Right ventricle myocardium superior (tissue), 1 donor: ENCODE measurements at places on chromosomes 1 and 21. TPM values are rescaled to one million over a fixed set of nuclear protein-coding genes. Genes with fewer than 3 reads are reported as not detected.
A peak's percentile ranks its signal among the peaks of the same experiment; 100 is the strongest.

- no peak for DNase-seq
Measured at GRCh38 chr1:224069138-224069537, 44.8 kb upstream of the FBXO28 start.

- DNase-seq, result no peak
Measured at GRCh38 chr1:1398677-1399186, 403 bp downstream of the CCNL2 start.

- no peak for DNase-seq
Measured at GRCh38 chr1:30610917-30611316, 112.5 kb downstream of the MATN1 start.

DNA sequence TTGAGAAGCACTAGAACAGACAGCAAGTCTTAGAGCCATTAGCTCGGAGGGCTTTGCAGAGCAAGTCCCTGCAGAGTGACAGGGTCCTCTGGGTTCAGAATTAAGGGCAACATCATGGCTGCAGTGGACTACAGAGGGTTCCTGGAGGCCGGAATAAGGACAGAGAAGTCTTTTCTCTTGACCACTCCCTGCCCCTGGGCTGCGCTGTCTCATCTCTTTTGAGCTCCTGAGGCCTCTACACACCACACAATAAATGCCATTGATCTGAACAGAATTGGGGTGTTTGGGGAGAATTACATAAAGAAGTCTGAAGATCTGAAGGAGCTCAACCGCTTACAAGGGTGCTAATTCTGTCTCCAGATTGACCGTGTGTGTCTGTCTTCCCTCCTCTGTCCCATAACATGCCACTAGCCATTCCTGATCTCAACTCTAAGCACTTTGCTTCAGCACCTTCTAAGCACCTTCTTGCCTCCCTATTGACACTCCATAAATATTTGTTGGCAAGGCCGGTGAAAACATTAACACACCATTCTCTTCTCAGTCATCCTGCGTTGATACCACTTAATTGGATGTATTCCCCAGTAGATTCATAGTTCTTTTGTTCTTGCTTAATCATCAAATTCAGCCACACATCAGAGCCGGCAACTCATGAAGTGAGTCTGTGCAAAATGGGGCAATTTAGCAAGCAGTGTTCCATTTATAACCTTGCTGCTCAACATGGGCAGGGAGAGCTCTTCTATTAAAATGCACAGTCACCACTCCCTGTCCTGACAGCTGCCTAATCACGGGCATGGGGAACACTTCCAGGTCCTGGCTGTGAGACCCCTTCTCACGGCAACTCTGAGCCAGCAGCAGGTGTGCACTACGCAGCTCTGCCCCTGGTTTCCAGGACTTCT lies 49.7 kb downstream of the NMNAT2 start:
- no peak for DNase-seq

GRCh38 chr1:175927944-175928343 lies 184.5 kb upstream of the TNR start:
- DNase-seq, result no peak

GRCh38 chr1:226952118-226952441 lies 12.0 kb downstream of the COQ8A start:
- no peak for DNase-seq

- no peak for DNase-seq
Measured at GRCh38 chr1:116243333-116244054, 129.6 kb upstream of the ATP1A1 start.

DNA sequence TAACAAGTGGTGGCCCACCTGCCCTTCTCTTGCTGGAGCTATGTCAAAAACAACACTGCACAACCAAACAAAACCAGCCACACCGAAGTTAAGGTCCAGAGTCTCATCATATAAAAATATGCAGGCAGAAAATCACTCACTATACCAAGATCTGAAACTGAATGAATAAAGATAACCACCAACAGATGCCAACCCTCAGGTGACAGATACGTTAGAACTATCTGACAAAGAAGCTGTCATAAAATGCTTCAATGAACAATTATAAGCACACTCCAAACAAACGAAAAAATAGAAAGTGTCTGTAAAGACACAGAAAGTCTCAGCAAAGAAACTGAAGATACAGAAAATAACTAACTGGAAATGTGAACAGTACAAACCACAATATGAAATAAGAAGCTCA lies 14.0 kb downstream of the ZNF496 start:
- DNase-seq, result no peak

GRCh38 chr1:3398396-3399140 lies 55.9 kb upstream of the ARHGEF16 start:
- no peak for DNase-seq

DNA sequence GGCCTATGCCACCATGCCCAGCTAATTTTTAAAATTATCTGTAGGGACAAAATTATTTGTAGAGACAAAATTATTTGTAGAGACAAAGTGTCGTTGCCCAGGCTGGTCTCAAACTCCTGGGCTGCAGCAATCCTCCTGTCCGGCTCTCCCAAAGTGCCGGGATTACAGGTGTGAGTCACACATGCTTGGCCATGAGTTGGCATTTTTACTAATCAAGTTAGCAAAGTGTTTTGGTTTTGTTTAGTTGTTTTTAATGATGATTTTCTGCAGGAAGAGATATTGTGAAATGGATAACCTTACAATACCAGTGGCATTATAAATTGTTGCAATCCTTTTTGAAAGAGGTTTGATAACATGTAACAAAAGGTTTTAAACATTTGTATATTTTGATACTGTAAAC lies 65.3 kb upstream of the MAGI3 start:
- no peak for DNase-seq

DNA sequence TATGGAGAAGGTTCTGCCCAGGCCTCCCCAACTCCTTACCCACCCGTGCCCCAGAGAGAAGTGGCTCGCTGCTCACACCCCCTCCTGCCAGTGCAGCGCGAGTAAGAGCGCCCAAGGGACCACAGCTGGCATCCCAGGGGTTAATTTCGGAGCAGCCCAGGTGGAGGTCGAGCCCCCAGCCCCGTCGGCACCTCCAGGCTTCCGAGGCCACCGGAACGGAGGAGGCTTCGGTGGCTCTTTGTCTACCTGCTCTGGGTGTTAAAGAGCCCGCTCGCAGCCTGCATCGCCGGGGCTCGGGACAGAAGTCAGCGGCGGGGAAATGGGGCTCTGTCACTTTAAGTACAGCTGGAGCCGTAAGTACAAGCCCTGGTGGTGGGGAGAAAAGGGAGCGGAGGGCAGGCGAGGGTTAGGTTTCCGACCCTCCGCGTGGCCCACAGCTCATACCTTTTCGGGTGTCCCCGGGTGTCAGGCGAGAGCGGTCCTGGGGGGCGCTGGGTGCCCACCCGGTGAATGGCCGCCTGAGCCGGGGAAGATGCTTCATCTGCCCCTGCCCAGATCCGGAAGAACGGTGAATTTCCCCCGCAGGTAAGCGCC lies 89.4 kb upstream of the IPO9 start:
- DNase-seq, result peak; percentile 82

DNA sequence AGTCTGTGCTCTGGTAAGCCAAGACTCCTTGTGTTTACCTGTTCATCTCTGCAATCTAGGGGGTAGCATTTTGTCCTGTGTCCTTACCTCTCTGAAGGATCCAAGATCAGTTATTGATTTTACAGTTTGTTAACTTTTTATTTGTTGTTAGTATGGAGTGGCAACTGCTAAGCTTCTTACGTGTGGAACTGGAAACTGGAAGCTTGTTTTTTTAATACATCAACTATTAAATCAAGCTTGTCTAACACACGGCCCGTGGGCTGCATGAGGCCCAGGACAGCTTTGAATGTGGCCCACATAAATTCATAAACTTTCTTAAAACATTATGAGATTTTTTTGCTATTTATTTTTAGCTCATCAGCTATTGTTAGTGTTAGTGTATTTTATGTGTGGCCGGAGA lies 29.2 kb upstream of the MPC2 start:
- no peak for DNase-seq

DNA sequence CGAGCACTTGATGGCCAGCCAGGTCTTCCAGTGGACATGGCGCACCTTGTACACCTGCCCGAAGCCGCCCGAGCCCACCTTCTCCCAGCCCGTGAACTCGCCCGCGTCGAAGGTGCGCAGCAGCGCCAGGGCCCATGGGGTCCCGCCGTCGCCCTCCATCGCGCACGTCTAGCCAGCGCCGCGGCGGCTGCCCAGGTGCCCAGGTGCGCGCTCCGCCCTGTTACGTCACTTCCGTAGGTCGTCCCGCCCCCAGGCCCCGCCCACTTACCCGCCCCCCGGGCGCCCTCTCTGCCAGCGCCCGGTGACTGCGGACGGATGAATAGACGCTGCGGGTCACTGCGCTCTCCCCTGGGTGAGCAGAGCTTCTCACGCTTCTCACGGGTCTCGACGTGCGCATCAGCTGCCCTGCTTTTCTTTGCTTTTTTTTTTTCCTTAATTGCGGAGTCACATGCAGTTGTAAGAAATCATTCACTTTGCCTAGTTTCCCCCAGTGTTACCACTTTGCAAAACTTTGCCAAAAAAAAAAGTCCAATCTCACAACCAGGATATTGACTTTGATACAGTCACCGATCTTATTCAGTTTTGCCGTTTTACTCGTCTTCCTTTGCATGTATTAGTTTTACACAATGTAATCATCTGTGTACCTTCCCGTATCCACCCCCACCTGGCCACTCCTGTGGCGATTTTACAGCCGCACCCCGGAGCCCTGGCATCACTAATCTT lies at the start of gene RIPK4:
TSS of gene RIPK4 (minus strand) at position 170 of the 723 bp plus-strand sequence. CDS start at position 159, 11 bp downstream.
- DNase-seq, result no peak

DNA sequence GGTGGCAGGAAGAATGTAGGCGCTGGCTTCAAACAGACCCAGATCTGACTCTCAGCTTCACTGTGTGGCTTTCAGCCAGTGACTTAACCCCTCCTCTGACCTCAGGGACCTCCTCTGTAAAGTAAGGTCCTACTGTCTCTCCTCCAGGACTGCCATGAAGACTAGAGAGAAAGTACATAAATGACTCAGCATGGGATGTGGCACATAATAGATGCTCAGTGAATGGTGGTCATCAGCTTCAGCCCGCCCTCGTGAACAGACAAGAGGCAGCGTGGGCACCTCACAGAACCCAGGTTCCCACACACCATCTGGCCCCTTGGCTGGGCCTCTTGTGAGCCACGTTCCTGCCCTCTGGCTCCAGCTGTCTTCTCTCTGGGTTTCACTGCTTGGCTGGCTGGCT lies 126.0 kb downstream of the SYF2 start:
- DNase-seq, result no peak

DNA sequence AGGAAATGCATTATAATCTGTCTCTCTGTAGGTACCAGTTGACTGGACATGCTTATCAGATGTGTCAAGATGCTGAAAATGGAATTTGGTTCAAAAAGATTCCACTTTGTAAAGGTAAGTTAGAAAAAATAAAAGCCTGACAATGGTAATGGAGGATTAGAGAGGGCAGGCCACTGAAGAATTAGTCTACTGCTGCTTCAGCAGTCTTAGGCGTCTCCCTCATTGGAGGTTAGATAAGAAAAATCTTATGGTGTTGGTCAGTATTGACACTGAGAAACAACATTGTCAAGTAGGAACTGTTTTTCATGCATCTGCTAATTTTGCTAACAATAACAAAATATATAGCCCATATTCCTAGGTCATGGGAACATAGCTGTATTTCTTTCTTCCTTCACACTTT lies 20.1 kb downstream of the CR2 start:
- DNase-seq, result no peak

- DNase-seq, result no peak
Measured at GRCh38 chr1:181349512-181349911, 133.8 kb upstream of the CACNA1E start.

GRCh38 chr1:164561007-164561406 lies 2.0 kb downstream of the PBX1 start:
- no peak for DNase-seq

DNA sequence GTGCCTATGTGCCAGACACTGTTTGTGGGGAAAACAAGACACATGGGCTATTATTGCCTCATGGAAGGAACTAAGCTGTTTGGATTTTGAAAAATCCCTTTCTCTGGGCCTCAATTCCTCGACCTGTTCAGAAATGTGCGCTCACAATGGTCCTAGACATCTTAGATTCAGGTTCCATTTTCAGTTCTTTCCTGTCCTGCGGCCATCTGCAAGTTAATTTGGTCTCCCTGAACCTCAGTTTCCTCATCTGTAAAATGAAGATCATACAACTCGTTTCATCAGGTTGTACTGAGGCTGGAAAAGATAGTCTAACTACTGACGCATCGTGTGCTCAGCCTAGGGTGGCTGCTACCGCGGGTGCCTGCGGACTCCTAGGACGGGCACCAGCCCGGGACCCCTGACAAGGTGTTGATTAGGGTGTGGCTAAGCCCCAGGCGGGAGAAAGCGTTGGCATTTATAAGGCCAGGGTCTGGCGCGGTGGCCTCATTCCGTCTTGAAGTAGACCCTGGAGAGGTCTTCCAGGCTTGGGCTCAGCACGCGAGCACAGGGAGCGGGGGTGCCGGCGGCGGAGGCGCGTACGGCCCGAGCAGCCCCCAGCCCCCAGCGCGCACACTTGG lies 493 bp upstream of the ELOA start:
- DNase-seq, result peak; percentile 57

DNA sequence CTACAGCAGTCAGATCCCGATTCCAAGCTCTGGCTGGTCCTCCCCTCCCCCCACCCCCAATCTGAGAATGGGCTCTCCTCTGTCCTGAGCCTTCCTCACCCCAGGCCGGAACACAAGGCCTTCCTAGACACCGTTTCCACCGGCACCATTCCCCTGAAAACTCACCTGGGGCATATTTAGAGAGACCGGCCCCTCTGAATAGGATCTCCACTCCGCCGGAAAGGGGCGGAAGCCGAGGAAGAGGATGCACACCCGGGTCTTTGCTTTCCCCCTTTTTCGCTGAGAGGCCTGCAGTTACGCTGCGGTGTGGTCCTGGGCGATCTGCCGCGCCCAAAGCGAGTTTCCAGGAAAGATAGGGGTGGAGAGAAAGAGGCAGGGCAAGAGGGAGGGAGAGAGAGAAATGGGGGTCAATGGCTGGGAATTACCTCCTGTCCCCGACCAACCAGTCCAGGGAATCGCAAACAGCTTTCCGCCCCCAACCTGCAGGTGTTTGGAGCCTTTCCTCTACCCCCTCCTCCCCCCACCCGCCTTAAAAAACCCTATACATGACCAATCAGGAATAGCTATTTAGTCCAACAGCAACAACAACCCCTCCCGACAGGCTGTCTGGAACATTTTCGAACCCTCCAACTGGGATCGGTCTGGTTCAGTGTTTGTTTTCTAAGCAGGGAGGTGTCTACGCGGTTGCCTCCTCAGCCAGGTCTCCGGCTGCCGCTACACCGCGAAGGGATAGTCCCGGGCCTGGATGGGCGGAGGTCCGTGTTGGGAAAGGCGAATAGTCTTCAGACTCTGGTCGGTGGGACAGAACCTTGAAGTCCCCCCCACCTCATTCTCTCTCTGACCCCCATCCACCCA lies 2.8 kb downstream of the TAL1 start:
- DNase-seq, result no peak

DNA sequence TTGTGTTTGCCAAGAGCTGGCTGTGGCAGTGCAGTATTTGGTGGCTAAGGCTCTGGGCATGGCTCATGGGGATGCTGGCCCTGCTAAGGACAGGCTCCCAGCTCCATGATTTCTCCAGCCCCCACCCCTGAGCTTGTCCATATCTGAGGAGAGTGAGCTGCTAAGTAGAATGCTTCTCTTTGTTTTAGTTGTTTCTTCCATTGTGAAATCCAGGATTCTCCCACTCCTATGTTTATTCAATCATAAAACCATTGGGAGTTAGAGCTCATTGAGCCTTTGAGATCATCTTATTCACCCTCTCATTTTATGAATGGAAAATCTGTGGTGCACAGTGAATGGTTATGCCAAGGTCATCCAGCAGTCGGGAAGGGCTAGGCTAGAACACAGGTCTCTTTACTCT lies 188.8 kb downstream of the TNR start:
- DNase-seq, result no peak

C1orf94 gene
- total RNA-seq, result not detected

SFN gene
- total RNA-seq, result not detected

DISC1 gene
- total RNA-seq, result 3.0 TPM

AMY1C gene
- total RNA-seq, result not detected
